Activated CD8-positive, alpha-beta memory T cell treated with anti-CD3 and anti-CD28 coated beads for 36 hours (primary cell): ENCODE measurements at places on chromosomes 3 and 15. TPM values are rescaled to one million over a fixed set of nuclear protein-coding genes. Genes with fewer than 3 reads are reported as not detected.

Gene INSYN1
- not detected for total RNA-seq

Gene GOLGA8S
- not detected for total RNA-seq

Gene RARB
- not detected for total RNA-seq

Gene DAZL
- total RNA-seq, result 0.08 TPM

Gene IL5RA
- 0.34 TPM for total RNA-seq

Gene NECTIN3
- 10.0 TPM for total RNA-seq

Gene BFSP2
- total RNA-seq, result not detected

Gene ARGFX
- total RNA-seq, result not detected

Gene ARHGEF26
- total RNA-seq, result 0.08 TPM

Gene RETNLB
- total RNA-seq, result not detected

Gene COMMD2
- total RNA-seq, result 37.4 TPM

Gene MON1A
- total RNA-seq, result 18.0 TPM

Gene IL17RB
- 0.36 TPM for total RNA-seq

Gene PARP15
- total RNA-seq, result 10.3 TPM

Gene IMPG2
- 0.06 TPM for total RNA-seq

Gene CPLX3
- total RNA-seq, result not detected

Gene MINDY2
- total RNA-seq, result 10.1 TPM

Gene CELSR3
- 23.6 TPM for total RNA-seq

Gene STRIT1
- total RNA-seq, result not detected

Gene VGLL3
- not detected for total RNA-seq

Gene KCNMB3
- 0.23 TPM for total RNA-seq

Gene HYAL3
- 9.4 TPM for total RNA-seq

Gene JMJD7
- total RNA-seq, result 16.2 TPM

Gene GABRR3
- not detected for total RNA-seq

Gene C3orf33
- total RNA-seq, result 2.5 TPM

Gene FOXL2NB
- not detected for total RNA-seq

Gene GLDN
- not detected for total RNA-seq

Gene SH3BP5
- total RNA-seq, result 8.6 TPM

Gene FBLN2
- total RNA-seq, result 0.55 TPM

Gene COL6A5
- not detected for total RNA-seq

Gene GAP43
- total RNA-seq, result 0.10 TPM

Gene ERICH6
- not detected for total RNA-seq

Gene PCLAF
- 99.1 TPM for total RNA-seq

Gene SELENOT
- total RNA-seq, result 138 TPM

Gene WNT5A
- total RNA-seq, result not detected

Gene DNAH12
- total RNA-seq, result 0.08 TPM

Gene GRAMD1C
- 0.34 TPM for total RNA-seq

Gene SNTN
- not detected for total RNA-seq

Gene CCR2
- 0.42 TPM for total RNA-seq

Gene GATA2
- total RNA-seq, result 0.13 TPM

Gene COL6A6
- not detected for total RNA-seq

Gene GALNT15
- total RNA-seq, result not detected

Gene OSBPL10
- total RNA-seq, result 3.4 TPM

Gene LSG1
- total RNA-seq, result 56.2 TPM

Gene POTEB2
- not detected for total RNA-seq

Gene TMEM207
- total RNA-seq, result not detected

Gene RFTN1
- total RNA-seq, result 111 TPM

Gene MESP2
- not detected for total RNA-seq

Gene FLNB
- total RNA-seq, result 14.3 TPM

Gene MAGEL2
- not detected for total RNA-seq

Gene SI
- not detected for total RNA-seq

Gene STIMATE
- total RNA-seq, result 39.8 TPM
